ENCODE measurements at places on chromosomes 5 and 9.
A peak's percentile ranks its signal among the peaks of the same experiment; 100 is the strongest.

DNA sequence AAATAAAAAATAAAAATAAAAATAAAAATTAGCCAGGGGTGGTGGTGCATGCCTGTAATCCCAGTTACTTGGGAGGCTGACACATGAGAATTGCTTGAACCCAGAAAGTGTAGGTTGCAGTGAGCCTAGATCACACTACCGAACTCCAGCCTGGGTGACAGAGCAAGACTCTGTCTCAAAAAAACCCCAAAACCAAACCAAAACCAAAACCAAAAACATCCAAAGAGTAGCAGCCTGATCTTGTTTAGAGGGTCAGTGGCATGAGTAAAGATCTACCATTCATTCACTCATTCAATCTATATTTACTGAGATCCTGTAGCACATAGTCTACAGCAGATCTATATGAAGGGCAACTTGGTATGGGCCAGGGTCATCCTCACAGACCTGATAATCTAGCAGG, 202.4 kb downstream of the MAPKAP1 start:
- no peak for DNase-seq

- no peak for DNase-seq
Measured at GRCh38 chr5:166602271-166602670, 1689.2 kb upstream of the WWC1 start.

- DNase-seq = no peak
Measured at GRCh38 chr5:170785416-170785815, 1.9 kb downstream of the GABRP start.

GRCh38 chr9:128201441-128202369, 1.5 kb upstream of the DNM1 start:
- no peak for DNase-seq

DNA sequence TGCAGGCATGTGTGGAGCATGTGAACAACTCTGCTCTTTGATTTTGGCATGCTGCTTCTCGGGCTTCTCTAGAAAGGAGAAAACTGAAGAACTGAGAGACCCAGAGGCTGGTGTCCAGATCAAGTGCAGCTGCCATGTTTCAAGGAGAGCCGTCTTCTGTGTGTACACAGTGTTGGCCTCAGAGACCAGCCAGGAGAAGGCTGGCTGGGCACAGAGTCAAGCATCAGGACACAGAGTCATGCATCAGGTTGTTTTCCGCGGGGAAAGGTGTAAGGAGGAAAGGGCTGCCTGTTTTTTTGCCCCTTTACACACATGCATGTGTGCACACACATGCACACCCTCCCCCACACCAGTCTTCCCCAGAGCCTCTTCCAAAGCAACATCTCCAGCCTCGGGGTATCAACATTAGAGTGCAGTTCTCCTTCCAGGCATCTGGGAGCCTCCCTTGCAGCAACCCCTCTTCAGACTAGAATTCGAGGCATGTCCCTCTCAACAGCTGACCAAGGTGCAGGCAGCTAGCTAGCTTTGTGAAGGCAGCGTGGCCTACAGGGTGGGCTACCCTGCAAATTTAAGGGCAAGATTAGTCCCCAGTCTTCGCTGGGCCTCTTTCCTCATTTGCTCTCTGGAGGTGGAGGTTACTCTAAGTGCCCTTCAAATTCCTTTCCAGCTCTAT, 180.9 kb downstream of the AOPEP start:
- no peak for DNase-seq

DNA sequence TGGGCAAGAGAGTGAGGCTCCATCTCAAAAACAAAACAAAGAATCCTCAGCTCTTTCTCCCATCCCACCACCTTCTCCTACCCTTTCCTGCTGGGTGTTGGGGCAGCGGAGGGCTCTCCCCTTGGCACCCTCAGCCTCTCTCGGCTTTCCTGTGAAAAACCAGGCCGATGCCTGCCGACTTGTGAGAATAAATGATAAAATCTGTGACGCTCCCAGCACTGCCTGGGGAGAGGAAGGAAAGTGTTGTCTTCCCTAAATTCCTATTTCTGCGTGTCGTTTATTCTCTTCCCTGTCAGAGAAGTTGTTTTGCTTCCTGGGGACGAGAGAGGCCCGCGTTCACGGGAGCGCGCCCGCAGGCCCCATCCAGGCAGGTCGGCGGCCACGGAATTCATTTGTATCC, 19.7 kb downstream of the NEK6 start:
- DNase-seq = no peak

DNA sequence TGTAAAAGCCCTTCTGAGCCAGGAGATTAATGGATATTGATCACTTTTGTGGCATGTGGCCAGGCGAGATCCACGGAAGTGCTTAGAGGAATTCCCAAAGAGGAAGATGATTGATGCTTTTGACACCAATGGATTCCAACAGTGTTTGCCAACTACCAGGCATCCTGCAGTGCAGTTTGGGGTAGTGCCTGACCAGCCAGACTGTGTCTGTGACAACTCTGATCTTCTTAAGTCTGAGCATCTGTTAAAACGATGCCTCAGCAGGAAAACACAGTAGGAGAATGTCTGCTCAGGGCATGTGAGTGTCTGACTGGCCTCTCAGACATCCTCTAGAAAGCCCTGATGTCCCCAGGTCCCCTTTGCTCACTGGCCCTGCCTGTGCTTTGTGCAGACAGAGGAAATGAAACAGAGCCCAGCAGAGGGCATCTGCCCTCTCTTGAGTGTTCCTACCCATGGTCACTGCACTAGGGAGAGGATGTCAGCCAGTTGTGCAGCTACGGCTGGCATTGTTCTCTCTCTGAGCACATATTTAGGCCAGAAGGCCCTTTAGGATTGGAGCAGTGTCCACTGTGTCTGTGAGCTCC, 57.0 kb downstream of the TRPC7 start:
- no peak for DNase-seq

GRCh38 chr9:73200694-73201452, 49.2 kb downstream of the ANXA1 start:
- no peak for DNase-seq

DNA sequence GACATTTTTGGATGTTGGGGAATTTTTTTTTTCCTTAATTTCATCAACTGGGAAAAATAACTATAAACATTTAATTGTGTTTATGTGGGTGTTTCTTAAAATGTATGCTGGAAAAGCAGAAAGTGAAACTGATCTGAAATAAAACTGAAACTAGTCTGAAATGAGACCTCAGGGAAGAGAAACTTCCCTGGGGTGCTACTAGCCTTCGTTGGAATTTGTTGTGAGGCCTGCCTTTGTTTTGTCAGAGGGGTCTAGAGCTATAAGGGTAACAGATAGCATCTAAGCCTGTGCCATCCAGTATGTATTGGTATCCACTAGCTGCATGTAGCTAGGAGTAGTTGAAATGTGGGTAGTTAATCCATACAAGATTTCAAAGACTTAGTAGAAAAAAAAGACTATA, 10.4 kb downstream of the ZNF618 start:
- no peak for DNase-seq

DNA sequence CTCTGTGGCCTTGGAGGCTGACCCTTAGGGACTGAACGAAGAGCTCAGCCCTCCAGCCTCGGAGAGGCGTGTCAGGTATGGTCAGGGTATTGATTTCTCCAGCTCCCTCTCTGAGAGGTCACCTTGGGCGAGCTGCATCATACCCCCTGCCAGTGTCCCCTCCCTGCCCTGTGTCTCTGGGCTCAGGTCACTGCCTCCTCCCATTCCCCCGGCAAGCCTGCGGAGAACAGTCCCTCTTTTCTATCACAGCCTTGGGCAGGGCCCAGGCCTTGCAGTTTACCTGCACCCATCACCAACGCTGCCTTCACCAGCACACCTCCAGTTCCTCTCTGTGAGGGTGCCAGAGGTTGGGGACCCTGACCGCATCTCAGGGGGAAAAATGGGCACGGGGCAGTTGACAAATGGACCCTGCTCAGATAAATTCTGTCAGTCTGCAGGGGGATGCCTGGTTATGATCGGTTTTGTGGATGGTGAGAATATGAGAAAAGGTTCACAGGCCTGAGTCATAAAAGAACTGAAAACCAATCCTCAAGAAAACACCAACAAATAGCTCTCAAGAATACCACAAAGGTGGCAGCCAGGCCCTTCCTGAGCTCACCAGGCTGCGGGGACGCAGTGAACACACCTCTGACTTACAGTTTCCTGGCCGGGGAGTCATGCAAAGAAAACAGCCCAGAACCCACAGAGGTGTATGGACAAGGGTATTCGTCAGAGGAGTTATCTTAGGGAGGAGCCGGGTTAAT, 24.7 kb upstream of the RXRA start:
- DNase-seq = no peak

DNA sequence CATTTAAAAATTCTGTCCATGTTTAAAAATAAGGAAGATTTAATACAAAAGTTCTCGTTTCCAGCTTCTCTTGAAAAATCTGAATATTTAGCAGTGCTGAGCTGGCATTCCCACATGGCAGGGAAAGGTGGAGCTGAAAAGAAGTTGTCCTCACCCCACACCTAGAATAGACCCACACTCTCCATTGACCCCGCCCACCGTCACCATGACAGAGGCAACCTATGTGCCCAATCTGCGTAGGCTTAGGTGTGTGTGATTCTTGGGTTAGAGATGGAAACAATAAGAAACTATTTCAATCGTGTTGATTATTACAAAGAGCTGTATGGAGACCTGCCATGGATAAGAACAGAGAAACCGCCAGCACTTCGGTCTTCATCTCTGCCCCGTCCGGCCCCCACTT, 8.9 kb upstream of the STK32A start:
- DNase-seq = no peak

- no peak for DNase-seq
Measured at GRCh38 chr5:131671409-131671808, 36.4 kb upstream of the RAPGEF6 start.

DNA sequence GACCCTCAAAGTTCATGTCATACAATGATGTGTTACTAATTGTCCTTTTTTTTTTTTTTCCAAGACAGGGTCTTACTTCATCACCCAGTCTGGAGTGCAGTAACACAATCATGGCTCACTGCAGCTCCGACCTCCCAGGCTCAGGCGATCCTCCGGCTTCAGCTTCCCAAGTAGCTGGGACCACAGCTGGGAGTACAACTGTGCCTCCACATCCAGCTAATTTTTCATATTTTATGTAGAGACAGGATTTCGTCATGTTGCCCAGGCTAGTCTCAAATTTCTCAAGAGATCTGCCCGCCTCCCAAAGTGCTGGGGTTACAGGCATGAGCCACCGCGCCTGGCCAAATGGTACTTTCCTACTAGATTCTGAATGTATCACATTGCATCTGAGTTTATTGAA, 49.4 kb upstream of the EBF1 start:
- DNase-seq = no peak

DNA sequence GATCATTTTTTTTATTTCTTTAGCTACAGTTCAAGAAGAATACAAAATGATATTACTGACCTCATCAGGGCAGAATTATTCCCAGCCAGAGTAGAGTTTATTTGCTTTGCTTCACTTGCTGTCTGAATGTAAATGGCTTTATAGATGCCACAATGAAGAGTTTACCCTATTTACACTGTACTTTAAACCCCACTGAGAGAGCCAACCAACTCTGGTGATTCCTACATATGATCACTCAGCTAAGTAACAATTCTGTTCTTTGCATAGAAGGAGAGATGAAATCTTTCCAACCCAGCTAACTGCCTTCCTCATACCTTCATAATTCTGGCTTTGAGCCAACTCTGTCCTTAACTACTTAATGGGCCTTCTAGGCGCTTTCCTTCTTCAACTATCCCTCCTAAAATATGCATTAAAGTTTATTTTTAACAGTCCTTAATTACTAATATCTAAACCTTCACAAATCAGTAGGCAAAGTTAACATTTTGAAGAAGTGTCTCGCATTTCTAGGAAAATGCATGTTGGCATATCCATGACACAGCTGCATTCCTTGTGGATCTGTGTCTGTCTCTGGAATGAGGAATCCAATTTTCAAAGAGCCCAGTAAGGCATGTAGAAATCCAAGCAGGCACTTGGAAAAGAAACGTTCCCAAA, 284.8 kb upstream of the GRAMD2B start:
- peak; percentile 82 for DNase-seq

- DNase-seq = no peak
Measured at GRCh38 chr5:103918668-103919367, 356.2 kb upstream of the NUDT12 start.

GRCh38 chr5:40945111-40945510, 35.8 kb downstream of the C7 start:
- DNase-seq = peak; percentile 15

DNA sequence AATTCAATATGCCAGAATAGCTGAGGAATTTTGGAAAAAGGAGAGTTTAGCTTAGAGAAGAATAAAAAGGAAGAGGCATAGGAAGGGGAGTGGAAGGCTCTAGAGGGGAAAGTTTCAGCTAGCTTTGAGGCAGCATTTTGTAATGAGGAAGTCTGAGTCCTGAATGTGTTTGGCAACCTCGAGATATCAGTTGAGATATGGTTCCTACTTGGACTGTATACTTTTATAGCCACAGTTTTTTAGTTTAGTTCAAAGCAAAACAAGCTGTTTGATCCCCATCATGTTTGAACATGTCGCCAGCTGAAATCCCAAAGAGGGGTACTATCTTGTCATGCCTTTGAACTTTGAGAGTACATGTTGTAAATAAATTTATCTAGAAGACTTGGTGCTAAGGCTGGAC, 559.0 kb upstream of the FTMT start:
- no peak for DNase-seq

DNA sequence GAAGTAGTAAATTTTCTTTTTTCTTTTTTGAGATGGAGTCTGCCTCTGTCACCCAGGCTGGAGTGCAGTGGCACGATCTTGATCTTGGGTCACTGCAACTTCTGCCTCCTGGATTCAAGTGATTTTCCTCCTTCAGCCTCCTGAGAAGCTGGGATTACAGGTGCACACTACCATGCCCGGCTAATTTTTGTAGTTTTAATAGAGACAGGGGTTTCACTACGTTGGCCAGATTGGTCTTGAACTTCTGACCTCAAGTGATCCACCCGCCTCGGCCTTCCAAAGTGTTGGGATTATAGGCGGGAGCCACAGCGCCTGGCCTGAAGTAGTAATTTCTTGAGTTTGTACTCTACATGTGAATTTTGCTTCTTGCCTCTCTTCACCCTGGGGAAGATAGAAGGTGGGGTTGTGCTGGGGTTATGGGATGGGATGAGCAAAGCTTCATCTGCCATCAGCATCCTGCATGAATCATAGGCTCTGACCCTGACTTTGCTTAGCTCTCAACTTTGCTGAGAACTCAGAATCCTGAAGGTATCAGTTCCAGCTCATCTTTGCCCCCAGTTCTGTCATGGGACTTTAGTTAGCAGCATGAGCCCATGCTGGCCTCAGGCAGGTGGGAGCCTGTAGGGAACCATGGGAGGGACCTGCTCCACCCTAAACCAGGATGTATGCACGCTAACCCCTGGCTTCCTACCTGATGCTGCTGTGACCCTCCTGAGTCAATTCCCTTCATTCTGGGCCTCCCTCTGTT, 9.3 kb upstream of the CCL21 start:
- no peak for DNase-seq

DNA sequence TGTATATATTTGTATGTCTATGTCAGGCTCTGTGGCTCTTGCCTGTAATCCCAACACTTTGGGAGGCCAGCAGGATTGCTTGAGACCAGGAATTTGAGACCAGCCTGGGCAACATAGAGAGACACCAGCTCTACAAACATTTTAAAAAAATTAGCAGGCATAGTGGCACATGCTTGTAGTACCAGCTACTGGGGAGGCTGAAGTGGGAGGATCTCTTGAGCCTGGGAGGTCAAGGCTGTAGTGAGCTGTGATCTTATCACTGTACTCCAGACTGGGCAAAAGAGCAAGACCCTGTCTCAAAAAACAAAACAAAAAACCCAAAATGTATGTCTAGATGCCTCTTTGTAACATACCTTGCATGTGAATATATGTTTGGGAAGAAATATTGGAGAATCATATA, 15.8 kb downstream of the ARRDC3 start:
- DNase-seq = no peak

GRCh38 chr5:37490120-37490810, 111.1 kb downstream of the WDR70 start:
- DNase-seq = no peak

Measured in NCI-H526 treated with DMSO at 0.1 percent for 48 hours (cell line).